Osteocyte (in vitro differentiated cells): ENCODE measurements at places on chromosomes 5 and 9.

- H3K4me1 ChIP-seq = no peaks in the 10 kb centered on the region
- no peaks in the 10 kb centered on the region for H3K27me3 ChIP-seq
- no peaks in the 10 kb centered on the region for H3K36me3 ChIP-seq
- no peak overlapping the region for H3K27ac ChIP-seq
These were observed 236.6 kb downstream of the ARL15 start for GRCh38 chr5:54073735-54074134.

GRCh38 chr9:79382458-79382857 is 189.3 kb upstream of the TLE4 start:
- DNase-seq = no peak
- H3K27ac ChIP-seq = no peak overlapping the region
- peaks cover 28% of the 10 kb centered on the region for H3K4me1 ChIP-seq
- H3K4me3 ChIP-seq = no peak overlapping the region
- H3K36me3 ChIP-seq = no peaks in the 10 kb centered on the region

DNA sequence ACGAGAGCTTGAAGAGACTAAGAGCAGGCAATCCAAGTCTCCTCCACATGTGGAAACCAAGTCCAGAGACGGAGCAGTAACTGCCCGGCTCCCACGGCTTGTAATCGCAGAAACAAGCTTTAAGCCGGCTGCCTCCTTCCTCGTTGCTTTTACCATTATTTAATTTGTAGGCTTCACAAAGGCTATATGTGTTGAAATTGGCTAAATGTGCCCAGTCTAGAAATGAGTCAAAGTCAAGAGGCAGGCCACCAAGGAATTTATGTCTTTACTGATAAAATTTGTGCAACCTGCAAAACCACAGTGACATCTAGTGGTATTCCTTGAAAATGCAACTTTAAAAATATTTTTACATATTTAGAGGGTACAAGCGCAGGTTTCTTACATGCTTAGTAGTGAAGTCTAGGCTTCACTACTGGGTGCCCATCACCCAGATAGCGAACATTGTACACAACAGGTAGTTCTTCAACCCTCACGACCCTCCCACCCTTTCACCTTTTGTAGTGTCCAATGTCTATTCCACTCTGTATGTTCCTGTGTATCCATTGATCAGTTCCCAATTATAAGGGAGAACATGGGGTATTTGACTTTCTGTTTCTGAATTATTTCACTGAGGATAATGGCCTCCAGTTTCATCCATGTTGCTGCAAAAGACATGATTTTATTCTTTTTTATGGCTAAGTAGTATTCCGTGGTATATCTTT is 33.5 kb upstream of the EBF1 start:
- peaks cover 22% of the 10 kb centered on the region for H3K4me1 ChIP-seq
- H3K27ac ChIP-seq = peak overlapping the region; percentile 32
- no peaks in the 10 kb centered on the region for H3K27me3 ChIP-seq
- H3K36me3 ChIP-seq = no peaks in the 10 kb centered on the region
- no peak overlapping the region for H3K4me3 ChIP-seq
- DNase-seq = no peak

DNA sequence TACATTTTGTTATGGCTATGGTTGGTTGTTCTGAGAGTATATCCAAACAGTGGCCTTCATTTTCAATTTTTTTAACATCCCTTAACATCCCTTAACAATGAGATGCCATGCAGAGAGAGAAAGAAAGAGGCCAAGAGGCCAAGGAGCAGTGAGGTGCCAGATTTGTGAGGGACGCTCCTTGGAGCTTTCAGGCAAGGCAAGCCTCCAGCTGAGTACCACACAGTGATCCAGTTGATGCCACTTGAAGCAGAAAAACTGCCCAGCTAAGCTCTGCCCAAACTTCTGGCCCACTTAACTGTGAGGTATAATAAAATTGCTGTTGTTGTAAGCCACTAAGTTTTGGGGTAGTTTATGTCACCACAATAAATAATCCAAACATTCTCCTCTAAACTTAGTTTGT is 22.6 kb upstream of the EMB start:
- no peaks in the 10 kb centered on the region for H3K27me3 ChIP-seq
- H3K4me3 ChIP-seq = no peak overlapping the region
- H3K36me3 ChIP-seq = no peaks in the 10 kb centered on the region
- DNase-seq = no peak
- H3K4me1 ChIP-seq = no peaks in the 10 kb centered on the region
